MG63 (cell line): ENCODE measurements at places on chromosomes 3 and 15. TPM values are rescaled to one million over a fixed set of nuclear protein-coding genes. Genes with fewer than 3 reads are reported as not detected.

MME gene
- total RNA-seq = 0.07 and 0.47 TPM in 2 replicates

- DNase-seq = no peak
These were observed 47.8 kb downstream of the FNDC3B start for GRCh38 chr3:172087198-172087597.

DNA sequence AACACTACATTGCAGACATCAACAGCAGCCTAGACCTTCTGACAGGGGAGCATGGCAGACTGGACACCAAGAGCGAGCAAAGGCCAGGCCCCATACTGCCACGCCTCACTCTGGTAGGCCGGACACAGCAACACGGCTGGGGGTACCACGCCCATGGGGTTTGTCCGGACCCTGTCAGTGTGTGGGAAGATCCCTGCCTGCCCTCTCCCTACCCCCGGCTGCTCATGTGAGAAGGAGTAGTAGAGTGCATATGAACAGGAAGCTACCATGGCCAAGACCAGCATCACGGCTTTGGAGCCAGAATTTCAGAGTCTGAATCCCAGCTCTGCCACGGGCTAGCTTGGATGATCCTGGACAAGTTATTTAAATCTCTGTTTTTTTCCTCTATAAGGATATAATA lies 27.9 kb downstream of the ALDH1L1 start:
- no peak for DNase-seq

GRCh38 chr15:74259292-74259648 lies 23.1 kb downstream of the CCDC33 start:
- DNase-seq = no peak

- no peak for DNase-seq
These were observed 6.3 kb upstream of the HEXA start for GRCh38 chr15:72382146-72382545.

DNA sequence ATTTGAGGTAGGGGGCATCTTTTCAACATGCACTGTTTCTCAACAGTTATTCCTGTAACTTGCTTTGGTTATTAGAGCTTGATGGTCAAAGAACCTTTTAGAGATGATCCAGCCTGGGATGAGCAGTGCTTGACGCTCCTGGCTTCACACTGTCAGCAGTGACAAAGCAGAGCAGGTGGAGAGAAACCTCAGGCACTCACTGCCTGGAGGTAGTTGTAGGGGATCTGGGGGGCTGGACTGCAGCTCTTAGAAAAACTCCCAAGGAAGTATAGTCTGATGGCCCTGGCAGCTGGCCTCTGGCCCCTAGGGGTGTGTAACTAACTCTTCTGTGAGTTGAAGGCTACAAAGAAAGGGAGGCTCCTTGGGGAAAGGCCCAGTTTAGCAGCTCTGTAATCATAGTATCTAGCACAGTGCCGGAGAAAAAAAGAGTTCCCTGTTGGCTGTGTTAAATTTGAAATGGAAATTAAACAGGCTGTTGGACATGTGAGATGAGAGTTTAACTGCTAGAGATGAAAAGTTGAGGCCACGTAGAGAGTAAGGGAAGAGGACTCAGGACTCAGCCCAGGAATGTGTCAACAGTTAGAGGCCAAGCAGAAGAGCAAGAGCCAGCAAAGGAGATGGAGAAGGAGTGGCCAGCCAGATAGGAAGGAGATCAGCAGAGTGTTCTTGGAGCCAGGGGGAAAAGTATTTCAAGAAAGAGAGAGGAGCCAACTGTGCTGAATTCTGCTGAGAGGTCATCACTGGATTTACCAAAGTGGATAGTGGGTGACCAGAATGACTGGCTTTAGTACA lies 14.2 kb downstream of the OXNAD1 start:
- DNase-seq = no peak

C3orf22 gene
- total RNA-seq = not detected in 2 replicates

DNA sequence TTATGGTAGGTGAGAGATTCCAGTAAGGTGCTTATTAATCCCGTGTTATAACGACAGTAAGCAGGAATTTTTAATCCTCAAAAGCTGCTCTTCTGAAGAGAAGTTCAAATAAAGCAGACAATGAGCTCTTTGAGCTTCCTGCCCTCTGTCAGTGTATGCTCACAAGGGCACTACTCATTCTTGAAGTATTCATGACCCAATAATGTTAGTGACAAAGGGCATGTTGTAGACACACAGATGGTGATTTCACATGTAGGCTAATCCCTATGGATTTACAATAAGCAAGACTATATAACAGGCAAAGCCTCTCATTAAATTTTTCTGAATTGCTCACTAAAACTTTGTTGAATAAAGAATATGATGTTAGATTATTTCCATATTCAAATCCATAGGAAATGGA lies 578.6 kb downstream of the RSL24D1 start:
- no peak for DNase-seq

DNA sequence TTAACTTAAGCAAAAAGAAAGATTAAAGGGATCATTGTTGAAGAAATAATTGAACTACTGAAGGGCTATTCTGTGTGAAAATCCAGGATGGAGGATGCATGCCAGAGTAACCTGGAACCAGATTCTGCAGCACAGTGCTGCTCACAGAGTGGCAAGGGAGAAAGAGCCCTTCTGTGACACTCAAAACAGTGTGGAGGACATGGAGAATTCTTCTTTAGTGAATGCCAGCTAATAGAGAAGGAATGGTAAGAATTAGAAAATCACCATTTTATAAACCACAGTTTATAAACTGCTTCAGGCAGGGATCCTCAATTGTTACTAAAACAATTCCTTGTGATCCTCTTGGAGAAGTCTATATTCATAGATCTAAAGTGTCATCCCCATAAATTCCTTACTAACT lies 70.4 kb upstream of the ARHGEF26 start:
- no peak for DNase-seq

DNA sequence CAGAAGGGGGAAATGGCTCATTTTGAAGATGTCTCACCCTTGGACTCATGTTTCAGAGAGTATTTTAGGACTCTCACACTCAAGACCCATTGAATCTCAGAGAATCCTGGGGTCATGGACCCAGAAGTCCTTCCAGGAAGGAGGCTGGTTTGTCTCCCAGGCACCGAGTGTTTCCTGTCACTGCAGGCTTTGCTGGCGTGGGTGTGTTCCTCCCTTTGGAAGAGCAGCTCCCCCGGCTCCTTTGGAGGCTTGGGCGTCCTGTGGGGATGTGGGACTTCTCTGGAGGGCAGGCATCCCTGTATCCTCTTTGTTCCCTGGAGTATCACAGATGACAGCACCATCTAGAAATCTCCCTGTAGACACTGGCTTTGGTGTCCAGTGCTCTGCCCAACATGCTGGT lies 40.0 kb downstream of the DNAH1 start:
- no peak for DNase-seq

DNA sequence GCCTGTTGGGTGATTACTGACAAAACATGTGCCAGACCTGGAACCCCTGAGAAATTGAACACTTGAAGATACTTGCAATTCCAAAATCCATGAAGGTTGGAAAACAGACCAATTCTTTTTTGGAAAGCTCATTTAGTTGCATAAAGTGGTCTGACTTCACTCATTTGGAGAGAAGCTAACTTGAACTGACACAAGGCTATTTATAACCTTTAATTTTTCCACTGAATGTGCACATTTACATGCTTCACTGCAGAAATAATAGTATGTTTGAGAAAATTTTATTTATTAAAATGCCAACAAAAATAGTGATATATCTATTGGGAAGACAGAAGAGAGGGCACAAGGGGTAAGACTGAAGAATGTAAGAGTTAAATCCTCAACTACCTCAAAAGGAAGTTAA lies 92.1 kb downstream of the MOBP start:
- no peak for DNase-seq

PTH1R gene
- total RNA-seq = not detected in 2 replicates

- DNase-seq = peak; percentile 67
These were observed 149.6 kb downstream of the MAGI1 start for GRCh38 chr3:65888980-65889706.

UMPS gene
- total RNA-seq = 50.0 and 56.7 TPM in 2 replicates

GRCh38 chr3:58254144-58254543 lies 16.6 kb downstream of the ABHD6 start:
- no peak for DNase-seq

DNA sequence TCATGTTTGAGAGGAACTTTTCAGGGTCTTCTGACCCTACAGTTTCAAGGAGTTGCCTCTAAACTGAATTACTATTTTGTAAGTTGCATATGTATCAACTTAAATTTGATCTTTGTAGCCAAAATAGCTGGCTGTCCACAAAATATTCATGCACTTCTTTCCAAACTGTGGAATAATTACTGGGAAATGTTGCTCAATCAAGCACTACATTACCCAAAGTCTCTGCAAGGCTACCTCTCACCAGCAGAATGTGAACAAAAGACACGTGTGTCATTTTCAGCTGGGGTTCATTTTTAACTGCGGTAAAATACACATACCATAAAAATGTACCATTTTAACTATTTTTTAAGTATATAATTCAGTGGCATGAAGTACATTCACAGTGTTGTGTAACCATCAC lies 320.4 kb downstream of the CTNNB1 start:
- DNase-seq = no peak

DNA sequence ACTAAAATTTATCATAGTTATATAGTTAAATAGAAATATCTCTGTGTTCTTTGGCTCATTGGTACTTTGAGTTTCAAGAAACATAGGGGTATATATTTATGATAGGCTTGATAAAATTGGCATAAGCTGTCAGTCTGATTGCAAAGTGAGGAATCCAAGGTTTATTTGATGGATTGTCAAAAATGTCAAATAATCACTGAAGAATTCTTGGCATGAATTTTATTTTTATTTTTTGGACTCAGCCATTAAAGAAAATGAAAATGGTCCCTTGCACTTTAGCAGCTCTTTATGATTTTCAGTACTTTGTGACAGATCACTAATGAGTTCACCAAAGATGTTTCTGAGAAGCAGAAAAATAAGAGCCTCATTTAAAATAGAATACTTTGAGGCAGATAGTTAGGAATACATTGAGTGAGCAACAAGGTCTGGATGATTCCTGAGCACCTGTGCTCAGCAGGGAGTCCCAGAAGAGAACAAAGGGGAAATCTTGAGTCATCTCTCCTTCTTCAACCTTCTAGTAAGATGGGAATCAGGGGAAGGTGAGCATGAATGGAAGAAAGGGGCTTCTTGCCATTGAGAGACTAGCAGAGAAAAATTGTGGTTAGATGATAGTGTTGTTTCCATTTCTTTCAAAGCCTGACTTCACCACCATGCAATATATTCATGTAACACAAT lies 85.3 kb upstream of the VEPH1 start:
- DNase-seq = no peak

GRCh38 chr3:49924683-49925082 lies 4.9 kb downstream of the MON1A start:
- peak; percentile 66 for DNase-seq

CEP152 gene
- 2.3 and 7.4 TPM in 2 replicates for total RNA-seq

DNA sequence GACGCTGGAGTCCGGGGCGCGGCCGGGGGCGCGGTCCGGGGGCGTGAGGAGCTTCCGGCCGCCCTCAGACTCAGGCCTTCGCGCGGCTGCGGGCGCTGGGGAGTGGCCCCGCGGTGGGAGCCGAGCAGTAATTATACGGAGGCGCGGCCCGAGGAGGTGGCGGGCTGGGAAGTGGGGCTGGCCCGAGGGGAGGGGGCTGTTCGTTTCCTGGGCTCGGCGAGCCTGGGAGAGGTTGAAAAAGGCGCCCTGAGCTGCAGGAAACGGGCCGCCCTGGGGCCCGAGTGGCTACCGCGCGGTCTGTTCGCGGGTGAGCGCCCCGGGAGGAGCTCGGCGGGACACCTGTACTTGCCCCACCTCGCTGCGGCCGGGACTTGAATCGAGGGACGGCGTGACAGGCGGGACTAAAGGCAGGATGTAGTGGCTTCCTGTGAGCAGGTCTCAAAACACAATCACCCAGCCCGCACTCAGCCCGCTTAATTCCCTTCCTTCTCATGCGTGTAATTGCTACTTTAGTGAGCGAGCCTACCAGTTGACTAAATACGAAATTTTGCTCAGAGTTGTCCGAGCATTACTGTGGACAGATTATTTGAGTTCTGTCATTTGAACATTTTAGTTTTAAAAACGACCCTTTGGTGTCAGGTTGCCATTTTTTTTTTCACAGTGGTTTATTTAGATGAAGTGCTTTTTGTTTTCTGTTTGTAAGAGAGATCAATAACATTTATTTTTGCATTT lies 860 bp downstream of the RASA2 start:
- peak; percentile 87 for DNase-seq

DNA sequence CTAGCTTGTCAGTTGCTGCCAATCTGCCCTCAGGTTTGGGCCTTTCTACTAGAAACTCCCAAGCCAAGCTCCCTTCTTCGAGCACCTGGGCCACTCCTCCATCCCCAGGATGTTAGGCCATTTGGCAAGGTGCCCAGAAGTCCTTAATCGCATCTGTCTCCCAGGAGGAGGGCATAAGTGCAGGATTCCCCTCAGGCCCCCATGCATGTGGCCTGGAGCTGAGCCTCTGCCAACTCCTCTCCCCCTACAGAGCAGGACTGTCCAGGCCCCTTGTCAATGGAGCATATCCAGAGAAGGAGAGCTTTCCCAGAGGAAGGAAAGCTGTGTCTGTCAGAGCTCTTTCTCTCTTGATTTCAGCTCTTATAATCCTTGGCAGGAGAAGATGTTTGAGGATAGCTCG lies 182.6 kb upstream of the ROPN1 start:
- DNase-seq = no peak

RASGRP1 gene
- not detected in 2 replicates for total RNA-seq

TTC21A gene
- 0.32 and 0.40 TPM in 2 replicates for total RNA-seq

DNA sequence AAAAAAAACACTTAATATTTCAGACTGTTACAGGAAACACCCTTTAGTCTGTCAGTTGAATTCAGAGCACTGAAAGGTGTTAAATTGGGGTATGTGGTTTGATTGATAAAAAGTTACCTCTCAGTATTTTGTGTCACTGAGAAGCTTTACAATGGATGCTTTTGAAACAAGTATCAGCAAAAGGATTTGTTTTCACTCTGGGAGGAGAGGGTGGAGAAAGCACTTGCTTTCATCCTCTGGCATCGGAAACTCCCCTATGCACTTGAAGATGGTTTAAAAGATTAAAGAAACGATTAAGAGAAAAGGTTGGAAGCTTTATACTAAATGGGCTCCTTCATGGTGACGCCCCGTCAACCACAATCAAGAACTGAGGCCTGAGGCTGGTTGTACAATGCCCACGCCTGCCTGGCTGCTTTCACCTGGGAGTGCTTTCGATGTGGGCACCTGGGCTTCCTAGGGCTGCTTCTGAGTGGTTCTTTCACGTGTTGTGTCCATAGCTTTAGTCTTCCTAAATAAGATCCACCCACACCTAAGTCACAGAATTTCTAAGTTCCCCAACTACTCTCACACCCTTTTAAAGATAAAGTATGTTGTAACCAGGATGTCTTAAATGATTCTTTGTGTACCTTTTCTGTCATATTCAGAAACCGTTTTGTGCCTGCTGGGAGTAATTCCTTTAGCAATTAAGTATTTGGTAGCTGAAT lies 17.9 kb downstream of the TMEM43 start:
- no peak for DNase-seq

DNA sequence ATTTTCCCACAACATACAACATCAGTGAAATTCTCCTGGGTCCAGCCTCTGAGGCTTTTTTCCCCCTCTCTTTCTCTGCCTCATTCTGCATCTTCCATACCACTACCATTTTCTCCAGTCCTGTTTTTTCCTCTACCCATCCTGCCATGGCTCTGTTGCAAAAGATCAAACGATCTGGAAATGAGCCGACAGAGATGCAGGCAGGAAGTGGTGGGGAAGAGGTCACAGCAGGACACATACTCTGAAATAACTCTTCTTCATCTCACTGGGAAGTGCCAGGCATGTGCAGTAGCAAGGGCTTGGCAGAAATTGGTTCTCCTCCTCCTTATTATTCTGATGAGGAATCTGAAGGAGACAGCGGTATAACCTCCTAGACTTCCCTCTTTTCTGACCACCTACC lies 114.3 kb downstream of the CORO2B start:
- DNase-seq = no peak

- no peak for DNase-seq
These were observed 149.7 kb upstream of the SYNPR start for GRCh38 chr3:63128380-63128779.
